Foreskin melanocyte (primary cell): ENCODE measurements at places on chromosomes 3 and 15.

DNA sequence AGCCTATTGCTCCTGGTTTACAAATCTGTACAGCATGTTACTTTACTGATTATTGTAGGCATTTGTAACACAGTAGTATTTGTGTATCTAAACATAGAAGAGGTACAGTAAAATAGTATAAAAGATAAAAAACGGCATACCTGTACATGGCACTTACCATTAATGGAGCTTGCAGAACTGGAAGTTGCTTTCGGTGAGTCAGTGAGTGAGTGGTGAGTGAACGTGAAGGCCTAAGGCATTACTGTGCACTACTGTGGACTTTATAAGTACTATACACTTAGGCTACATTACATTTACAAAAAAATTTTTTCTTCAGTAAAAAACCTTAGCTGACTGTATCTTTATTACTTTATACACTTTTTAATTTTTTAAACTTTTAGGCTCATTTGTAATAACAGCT is 90.9 kb downstream of the RAP2B start:
- no peak for DNase-seq

DNA sequence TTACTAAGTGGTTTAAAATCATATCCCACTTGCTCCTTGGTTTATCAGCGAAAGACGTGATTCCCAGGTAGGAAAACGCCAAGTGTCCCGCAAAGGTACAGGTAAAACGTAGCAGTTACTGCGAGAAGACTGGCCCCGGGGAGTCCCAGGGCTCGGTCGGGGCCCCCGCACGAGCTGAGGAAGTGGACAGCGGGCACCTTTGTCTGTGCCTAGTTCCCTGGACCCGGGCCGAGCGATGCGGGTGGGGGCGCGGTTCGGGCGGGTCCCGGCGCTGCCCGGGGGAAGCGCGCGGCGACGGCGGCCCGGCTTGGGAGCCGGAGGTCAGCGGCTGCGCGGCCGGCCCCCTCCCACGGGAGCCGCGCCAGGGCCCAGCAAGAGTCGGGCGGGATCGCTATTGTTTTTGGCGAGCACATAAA is 864 bp upstream of the NEO1 start:
- no peak for DNase-seq

GRCh38 chr3:189629803-189630455 is 1.3 kb upstream of the TP63 start:
- no peak for DNase-seq

- DNase-seq, result no peak
Measured at GRCh38 chr3:67559029-67559605, 95.3 kb downstream of the SUCLG2 start.

- no peak for DNase-seq
Measured at GRCh38 chr3:14297784-14298236, 104.6 kb upstream of the SLC6A6 start.

- DNase-seq, result no peak
Measured at GRCh38 chr3:89440386-89440785, 333.0 kb downstream of the EPHA3 start.

DNA sequence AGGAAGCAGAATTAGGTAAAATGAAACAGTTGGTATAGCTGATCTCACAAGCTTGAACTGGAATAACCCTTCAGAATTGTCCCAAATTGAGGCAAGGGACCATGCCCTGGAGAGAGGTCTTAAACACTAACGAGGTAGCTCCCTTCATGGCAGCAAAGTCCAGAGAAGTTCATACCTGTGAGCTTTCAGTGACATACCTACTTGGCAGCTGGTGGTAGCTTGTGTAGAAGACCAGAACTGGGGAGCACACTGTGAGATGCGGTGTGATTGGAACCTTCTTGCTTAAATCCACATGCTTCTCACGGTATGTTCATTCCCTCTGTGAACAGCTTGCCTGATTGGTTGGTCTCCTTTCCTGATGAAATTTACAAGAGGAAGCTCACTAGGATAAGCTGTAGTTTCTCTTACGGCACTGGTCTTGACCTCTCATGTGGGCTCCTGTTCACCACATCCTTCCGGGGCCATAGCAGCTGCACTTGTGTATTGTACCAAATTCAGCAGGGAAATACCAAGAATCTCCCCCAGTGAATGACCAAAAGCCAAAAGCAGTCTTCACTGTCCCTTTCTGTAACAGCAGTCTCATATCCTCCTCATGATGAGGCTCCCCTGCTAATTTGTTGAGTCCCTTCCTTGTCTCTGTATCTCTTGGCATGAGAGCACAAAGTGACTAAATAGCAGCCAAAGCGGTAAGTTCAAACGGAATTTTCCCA is 483.7 kb upstream of the FRG2C start:
- peak; percentile 17 for DNase-seq

- DNase-seq, result peak; percentile 93
Measured at GRCh38 chr3:101936419-101937356, 87.4 kb downstream of the NFKBIZ start.

DNA sequence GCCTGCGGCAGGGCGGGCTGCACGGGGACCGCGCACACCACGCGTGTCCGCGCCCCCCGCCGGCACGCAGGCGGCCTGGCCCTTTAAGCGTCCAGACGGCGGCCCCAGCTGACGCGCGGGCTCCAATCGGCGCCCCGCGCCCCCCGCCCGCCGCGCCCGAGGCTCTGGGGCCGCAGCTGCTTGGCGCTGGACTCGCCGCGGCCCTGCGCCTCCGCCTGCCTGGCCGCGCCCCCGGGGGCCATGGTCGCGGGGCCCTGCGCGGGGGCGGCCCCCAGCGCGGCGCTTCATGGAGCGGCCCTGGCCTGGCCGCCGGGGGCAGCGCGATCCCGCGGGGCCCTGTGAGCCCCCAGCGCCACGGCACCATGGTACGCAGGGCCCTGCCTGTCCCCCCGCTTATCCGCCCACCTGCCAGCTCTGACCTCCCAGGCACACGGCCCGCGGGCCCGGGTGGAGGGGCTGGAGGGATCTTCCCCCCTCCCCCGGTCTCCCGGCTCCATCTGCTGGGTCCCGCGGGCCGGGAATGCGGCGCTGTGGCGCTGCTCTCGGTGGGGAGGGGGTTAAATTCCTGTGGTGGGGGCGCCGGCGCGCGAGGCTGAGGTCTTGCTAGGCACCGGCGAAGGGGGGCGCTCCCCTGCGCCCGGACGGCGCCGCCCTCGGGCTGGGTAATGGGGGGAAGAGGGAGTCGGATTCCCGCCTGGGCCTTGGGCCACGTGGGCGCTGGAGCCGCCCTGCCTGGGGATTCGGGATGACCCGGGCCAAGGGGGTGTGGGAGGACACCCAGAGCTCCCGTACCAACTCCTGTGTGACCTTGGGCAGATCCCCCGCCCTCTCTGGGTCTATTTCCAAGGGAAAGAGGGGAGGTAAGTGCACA is 1.1 kb downstream of the ZBTB47 start:
- DNase-seq, result no peak

DNA sequence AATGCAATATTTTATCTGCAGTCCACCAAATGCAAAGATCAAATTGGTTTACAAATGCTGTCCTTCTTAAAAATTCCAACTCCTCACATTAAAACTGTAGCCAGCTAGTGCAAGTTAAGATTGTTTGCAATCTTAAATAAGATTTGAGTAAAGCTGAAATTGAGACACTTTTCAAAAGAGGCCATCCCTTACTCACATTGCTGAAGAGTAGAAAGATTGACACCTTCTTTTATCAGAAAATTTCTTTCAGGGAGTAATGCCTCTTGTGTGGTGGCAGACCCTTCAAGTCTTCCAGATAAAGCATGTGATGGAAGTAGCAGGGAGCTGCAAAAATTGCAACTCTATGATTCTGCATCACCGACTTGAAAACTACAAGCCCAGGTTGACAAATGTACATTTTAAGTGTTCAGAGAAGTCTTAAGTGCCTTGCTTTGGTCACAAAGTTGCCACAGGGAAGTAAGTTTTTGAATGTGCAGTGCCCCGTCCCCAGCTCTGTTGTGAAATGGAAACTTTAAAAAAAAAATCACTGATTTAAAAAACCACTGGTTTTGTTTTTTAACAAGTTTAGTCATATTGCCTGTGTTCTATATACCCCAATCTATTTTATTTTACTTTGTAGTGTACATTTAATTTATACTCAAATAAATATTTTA is 12.6 kb downstream of the CD86 start:
- no peak for DNase-seq

- DNase-seq, result peak; percentile 7
Measured at GRCh38 chr3:124078953-124079911, 87.3 kb upstream of the ROPN1 start.

DNA sequence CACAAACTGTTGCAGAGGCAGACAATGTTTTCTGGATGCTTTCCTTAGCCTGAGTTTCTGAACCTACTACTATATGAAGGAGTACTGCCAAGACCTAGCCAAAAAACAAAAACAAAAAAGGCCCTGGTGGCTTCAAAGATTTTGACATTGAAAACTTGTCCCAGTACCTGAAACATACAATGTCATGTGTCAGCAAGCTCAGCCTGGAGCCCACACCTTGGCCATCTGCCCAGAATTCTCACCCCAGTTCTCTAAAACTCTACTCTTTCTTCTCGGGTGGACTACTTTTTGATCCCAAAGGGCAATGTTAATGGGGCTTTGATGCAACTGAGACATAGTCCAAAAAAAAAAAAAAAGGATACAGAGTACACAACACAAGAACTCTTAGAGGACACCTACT is 81.4 kb downstream of the FAM174B start:
- DNase-seq, result no peak

DNA sequence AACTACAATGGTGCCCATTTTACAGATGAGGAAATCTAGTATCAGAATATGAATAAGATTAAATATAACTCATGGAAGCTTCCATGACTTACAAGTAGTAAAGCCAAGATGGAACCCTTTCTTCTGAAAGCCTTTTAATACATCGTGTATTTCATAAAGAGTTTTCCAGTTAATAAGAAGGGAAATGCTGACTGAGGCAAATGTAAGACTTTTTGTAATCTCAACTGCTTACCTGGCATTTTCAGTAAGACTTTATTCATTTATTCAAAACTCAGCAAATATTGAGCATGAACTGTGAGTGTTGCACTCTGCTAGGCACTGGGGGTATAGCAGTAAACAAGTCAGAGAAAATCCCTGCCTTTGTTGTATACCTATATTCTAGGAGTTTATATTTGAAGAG is 256.4 kb upstream of the THRB start:
- no peak for DNase-seq

DNA sequence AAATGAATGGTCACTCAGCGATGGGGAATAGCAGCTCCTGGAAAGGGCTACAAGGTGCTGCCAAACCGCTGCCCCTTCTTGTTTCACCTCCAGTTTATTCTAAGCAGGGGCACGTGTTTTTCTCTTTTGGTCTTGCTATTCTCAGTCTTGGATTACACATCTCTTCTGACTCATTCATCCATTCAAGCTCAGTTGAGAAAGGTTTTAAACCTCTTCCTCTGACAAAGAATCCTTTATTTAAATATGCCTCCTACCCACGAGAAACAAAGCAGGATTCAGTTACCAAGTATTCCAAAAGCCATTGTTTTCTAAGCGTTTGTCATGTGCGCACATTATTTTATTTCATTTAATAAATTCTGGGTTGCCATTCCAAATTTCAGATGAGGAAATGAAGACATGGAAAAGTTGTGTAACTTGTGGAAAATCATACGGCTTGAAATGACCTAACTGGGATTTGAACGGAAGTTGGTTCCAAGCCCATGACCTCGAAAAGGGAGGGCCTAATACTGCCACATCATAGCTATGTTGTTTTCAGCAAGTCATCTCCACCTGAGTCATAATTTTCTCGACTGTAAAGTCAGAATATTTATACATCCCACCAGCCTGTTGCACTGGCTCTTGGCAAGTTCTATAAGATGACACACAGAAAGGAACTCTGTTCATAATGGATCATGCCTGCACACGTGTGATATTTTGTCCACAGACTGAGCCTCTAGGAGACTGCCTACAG is 292.0 kb upstream of the SLCO3A1 start:
- DNase-seq, result peak; percentile 97

- DNase-seq, result no peak
Measured at GRCh38 chr15:85404176-85404917, 23.9 kb downstream of the AKAP13 start.

DNA sequence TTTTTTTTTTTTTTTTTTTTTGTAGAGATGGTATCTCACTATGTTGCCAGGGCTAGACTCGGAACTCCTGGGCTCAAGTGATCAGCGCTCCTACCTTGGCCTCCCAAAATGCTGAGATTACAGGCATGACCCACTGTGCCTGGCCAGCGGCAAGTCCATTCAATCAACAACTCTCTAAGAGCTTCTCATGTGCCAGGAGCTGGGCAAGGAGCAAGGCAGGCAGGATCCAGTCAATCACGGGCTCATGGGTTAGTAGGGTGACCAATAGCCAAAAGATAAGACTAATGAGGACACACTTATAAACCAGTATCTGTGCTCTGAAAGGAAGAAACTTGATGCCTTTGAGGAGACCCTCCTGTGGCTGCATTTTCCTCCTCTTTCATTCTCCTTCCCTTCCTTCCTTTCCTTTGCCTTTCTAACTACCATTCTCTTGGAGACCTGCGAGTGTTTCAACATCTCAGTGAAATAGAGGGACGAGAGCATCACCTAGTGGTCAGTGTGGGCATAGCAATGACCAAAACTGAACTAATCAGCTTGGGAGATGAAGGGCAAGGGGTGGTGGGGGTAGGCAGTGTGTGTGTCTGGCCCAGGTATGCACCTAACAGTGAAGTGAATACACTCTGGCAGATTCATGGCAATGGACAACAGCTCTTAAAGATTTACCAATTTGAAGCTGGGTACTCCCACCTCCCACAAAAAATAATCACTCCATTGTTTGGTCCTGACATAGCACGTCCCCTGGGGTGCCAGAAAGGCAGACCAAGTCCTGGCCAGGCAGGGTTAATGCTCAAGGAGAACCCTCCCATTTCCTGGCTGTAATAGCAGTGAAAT is 6.3 kb downstream of the RPP25 start:
- peak; percentile 73 for DNase-seq

DNA sequence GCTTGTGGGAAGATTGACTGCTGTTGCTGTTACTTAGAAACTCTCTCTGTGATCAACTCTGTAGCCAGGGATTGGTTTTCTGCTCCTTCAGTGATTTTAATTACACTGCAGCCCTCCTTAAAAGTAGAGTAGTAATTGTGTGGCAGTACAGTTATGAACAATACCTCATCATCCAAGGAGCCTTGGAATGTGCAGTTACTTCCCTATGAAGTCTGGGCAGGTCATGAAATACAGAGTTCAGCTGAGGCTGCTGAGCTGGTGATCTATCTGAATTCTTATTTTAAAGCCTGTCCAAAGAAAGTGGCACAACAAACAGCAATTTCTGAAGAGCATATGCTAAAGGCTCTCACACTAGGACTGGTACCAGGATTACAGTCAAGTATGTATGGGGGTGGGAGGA is 37.4 kb upstream of the MRPL3 start:
- DNase-seq, result no peak

DNA sequence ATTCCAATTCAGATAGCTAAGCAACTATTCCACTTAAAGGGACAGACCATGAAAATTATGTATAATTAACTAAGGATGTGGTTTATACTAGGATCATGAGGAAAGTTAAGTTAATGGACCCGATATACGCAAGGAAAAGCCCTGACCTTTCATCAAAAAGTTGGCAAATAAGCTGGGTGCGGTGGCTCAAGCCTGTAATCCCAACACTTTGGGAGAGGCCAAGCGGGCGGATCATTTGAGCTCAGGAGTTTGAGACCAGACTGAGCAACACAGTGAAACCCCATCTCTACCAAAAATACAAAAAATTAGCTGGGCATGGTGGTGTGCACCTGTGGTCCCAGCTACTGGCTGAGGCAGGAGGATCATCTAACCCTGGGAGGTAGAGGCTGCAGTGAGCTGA is 39.6 kb downstream of the SCAP start:
- DNase-seq, result no peak

- DNase-seq, result peak; percentile 39
Measured at GRCh38 chr3:23726811-23727548, 78.8 kb upstream of the UBE2E1 start.
